ENCODE measurements at places on chromosomes 13 and 19. TPM values are rescaled to one million over a fixed set of nuclear protein-coding genes. Genes with fewer than 3 reads are reported as not detected.

GRCh38 chr19:1219786-1220476 lies 14.4 kb downstream of the STK11 start:
- no peaks in the 10 kb centered on the region for H3K27me3 ChIP-seq
- H3K36me3 ChIP-seq, result peaks cover 43% of the 10 kb centered on the region
- no peak overlapping the region for H3K27ac ChIP-seq
- no peak overlapping the region for H3K4me3 ChIP-seq
- DNase-seq, result no peak
- peaks cover 30% of the 10 kb centered on the region for H3K4me1 ChIP-seq

- no peak for DNase-seq
- peaks cover 6% of the 10 kb centered on the region for H3K4me1 ChIP-seq
- no peaks in the 10 kb centered on the region for H3K27me3 ChIP-seq
- peaks cover 7% of the 10 kb centered on the region for H3K36me3 ChIP-seq
Measured at GRCh38 chr19:5067678-5068077, 98.8 kb downstream of the KDM4B start.

DNA sequence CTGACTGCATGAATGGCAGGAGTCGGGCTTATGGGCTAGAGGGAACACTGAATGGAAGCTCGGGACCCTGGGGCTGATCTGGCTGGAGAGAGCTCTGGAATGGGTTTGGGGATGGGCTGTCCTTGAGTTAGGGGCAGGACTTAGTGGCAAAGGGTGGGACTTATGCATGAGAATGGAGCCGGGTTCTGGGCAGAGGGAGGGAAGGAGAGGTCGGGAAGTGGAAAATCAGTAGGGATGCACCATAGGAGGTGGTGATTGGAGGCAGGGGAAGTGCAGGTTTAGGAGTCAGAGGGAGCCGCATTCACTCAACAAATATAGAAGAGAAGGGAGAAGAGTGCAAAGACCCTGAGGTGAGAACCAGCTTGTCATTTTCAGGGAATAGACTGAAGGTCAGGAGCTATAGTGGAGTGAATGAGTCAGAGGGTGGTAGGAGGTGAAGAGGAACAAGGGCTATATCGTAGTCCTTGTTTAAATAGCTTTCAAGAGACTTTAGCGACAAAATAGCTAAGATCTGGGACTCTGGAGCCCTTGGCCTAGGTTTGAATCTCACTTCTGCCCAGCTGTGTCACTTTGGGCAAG lies 748 bp downstream of the RAB4B start:
- H3K27me3 ChIP-seq, result no peaks in the 10 kb centered on the region
- no peak for DNase-seq
- peaks cover 14% of the 10 kb centered on the region for H3K4me1 ChIP-seq
- H3K27ac ChIP-seq, result peak overlapping the region; percentile 88
- peak overlapping the region; percentile 63 for H3K4me3 ChIP-seq
- no peaks in the 10 kb centered on the region for H3K36me3 ChIP-seq

DNA sequence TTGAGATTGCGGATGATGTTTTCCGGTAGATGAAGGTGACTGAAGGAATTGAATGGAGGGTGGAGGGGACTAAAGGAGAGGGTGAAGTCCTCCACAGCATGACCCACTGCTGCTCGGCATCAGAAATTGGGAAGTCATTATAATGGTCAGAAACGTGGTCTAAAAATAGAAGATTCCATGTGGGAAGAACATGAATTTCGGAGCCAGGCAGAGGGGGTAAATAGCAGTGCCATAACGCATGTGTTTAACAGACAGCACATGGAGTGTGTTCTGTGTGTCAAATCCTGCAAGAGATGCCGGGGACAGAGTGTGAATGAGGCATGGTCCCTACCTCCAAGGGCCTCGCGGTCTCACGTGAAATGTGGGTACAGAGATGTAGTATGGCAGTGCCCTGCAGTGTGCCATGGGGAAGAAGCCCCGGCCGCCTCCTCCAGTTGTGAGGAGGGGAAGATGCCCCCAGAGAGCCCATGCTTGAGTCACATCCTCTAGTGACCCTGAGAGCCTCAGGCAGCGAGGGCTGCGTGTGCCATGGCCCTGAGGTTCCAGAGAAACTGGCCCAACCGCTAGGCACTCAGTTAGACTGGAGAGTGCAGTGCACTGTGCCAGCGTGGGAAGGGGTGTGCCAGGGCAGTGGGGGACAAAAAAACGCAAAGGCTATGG lies 106.1 kb downstream of the COL4A2 start:
- no peaks in the 10 kb centered on the region for H3K36me3 ChIP-seq
- DNase-seq, result peak; percentile 21
- peak overlapping the region; percentile 78 for H3K27ac ChIP-seq
- H3K27me3 ChIP-seq, result no peaks in the 10 kb centered on the region

DNA sequence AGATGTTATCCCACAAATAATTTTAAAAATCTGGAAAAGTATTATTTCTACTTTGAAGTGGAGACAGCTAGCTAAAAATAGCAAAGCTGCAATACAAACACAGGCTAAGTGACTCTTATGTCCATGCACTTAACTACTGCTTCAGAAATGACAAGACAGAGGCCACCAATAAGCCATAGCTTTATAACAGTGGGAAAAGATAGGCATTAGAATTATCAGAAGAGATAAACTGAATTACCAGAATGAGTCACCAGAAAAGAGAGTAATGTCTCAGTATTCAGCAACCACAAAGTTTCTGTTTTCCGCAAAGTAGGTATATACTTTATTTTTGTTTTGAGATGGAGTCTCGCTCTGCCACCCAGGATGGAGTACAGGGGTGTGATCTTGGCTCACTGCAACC lies 17.1 kb downstream of the CLN5 start:
- no peak overlapping the region for H3K4me3 ChIP-seq
- H3K4me1 ChIP-seq, result peaks cover 51% of the 10 kb centered on the region
- H3K36me3 ChIP-seq, result peaks cover 33% of the 10 kb centered on the region
- peak overlapping the region; percentile 84 for H3K27ac ChIP-seq
- DNase-seq, result peak; percentile 27

DNA sequence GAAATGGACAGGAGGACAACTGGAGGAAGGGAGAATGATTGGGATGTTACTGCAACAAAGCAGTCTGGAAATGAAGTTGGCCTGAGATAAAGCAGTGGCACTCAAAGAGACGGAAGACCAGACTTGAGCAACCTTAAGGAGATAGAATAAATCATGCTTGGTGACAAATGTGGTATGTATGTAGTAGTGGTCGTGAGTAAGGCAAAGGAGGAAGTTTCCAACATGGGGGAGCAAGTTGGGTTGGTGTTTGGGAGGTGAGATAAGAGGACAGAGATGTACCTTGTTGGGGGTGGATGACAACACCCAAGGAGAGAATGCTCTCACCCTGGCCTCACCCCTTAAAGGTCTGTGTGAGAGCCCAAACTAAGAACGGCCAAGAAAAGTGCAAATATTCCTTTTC lies 420.5 kb downstream of the DIAPH3 start:
- H3K4me3 ChIP-seq, result no peak overlapping the region
- H3K36me3 ChIP-seq, result no peaks in the 10 kb centered on the region
- no peak overlapping the region for H3K27ac ChIP-seq
- DNase-seq, result no peak

IGFL3 gene
- total RNA-seq, result not detected

DNA sequence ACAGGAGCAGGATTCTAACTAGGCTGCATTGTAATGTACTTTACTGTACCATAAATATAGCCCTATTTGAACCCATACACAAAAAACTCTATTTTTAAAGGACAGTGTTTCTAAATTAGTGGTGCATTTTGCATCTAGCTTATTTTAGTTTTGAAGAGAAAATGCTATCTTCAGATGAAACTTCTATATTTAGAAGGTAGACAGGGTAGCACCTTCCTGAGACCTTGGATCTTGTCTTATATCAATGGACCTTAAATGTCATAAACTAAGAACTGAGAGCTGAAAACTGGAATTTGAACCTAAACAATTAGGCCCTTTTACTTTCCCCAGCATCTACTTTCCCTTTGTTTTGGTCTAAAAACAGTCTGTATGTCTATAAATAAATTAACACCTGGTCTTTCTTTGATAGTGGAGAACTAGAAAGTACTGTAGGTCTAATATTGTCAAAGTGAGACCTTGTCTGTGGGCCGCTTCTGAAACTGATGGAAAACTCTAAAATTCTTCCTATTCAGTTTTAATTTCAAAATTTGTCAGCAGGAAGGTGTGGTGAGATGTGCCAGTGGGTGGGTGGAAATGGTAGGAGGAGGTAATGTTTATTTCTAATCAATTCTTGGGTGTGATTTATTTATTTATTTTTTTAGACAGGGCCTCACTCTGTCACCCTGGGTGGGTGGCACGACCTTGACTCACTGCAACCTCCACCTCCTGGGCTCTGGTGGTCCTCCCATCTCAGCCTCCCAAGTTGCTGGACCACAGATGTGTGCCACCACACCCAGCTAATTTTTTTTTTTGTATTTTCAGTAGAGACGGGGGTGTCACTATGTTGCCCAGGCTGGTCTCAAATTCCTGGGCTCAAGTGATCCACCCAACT lies 10.1 kb downstream of the COG3 start:
- no peaks in the 10 kb centered on the region for H3K27me3 ChIP-seq
- H3K4me1 ChIP-seq, result no peaks in the 10 kb centered on the region
- H3K4me3 ChIP-seq, result no peak overlapping the region
- H3K36me3 ChIP-seq, result peaks cover 5% of the 10 kb centered on the region
- DNase-seq, result no peak

PLIN4 gene
- total RNA-seq, result 5.9 TPM

DNA sequence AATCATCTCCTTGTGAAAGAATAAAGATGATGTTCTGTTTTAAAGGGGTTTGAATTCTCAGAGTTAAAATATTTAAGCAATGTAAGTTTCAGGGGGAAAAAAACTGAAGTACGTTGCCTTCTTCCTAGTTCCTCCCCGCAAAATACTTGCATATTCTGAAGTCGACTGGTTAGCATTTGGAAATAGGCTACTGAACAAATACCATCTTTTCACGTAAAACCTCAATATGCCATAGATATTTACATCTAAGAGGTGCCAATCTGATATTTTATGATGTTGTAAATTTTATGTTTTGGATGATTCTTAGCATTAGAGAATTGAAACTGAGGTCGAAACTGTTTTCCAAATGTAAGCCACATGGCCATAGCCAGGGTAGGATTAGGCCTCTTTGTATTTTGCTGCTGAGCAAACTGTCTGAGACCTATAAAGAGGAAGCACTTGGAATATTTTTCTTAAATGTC lies 138.3 kb downstream of the FLT1 start:
- no peak for DNase-seq
- H3K27ac ChIP-seq, result no peak overlapping the region
- H3K4me3 ChIP-seq, result no peak overlapping the region
- peaks cover 6% of the 10 kb centered on the region for H3K4me1 ChIP-seq

FGF21 gene
- total RNA-seq, result not detected

DNA sequence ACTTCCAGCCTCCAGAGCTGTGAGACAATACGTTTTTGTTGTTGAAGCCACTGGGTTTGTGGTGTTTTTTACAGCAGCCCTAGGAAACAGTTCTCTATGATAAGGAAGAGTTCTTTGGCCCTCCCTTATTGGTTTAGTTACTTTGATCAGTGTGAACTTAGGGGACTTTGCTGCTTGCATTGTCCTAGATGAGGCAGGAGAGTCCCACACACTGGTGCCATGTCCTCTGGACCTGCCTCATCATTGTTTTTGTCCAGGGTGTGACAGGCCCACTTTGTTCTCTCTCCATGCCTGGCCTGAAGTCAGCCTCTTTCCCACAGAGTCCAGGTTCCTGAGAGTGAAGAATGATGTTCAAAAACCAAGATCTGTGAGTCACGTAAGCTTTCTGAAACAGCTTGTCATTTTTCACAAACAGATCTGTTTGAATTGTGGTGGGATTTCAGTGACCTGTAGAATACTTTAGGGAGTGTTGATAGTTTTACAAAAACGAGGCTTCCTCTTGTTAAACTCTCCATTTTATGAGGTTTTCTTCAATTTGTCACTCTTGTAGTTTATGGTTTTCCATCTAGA lies 63.8 kb downstream of the ING1 start:
- H3K36me3 ChIP-seq, result no peaks in the 10 kb centered on the region
- no peaks in the 10 kb centered on the region for H3K27me3 ChIP-seq
- H3K27ac ChIP-seq, result no peak overlapping the region
- no peak for DNase-seq
- no peak overlapping the region for H3K4me3 ChIP-seq
- no peaks in the 10 kb centered on the region for H3K4me1 ChIP-seq

DNA sequence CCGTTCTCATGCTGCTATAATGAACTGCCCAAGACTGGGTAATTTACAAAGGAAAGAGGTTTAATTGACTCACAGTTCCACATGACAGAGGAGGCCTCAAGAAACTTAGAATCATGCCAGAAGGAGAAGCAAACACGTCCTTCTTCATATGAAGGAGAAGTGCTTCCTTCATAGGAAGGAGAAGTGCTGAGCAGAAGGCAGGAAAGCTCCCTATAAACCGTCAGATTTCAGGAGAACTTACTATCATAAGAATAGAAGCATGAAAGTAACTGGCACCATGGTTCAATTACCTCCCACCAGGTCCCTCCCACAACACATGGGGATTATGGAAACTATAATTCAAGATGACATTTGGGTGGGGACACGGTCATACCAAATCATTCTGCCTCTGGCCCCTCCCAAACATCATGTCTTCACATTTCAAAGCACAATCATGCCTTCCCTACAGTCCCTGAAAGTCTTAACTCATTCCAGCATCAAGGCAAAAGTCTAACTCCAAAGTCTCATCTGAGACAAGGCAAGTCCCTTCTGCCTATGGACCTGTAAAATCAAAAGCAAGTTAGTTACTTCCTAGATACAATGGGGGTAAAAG lies 10.6 kb downstream of the ACOD1 start:
- no peaks in the 10 kb centered on the region for H3K36me3 ChIP-seq
- H3K27me3 ChIP-seq, result no peaks in the 10 kb centered on the region
- H3K27ac ChIP-seq, result no peak overlapping the region
- H3K4me3 ChIP-seq, result no peak overlapping the region
- H3K4me1 ChIP-seq, result no peaks in the 10 kb centered on the region
- DNase-seq, result no peak

DNA sequence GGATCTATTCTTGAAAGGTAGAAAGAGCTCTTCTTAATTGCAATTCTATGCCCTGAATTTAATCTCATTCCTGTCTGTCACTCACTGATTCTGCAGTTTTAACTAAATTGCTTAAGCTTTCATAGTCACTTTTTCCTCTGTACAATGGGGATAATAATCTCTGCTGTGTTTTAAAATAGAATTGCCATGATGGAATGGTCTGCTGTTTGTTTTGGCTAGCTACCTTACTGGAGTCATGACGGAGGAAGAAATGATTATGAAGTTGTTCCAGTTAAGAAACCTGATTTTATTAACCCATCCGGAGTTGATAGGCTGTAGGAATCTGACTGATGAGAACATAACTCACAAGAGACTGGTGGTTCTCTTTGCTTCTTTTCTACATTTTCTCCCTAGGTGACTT lies 54.9 kb upstream of the ITM2B start:
- no peak overlapping the region for H3K4me3 ChIP-seq
- no peak overlapping the region for H3K27ac ChIP-seq
- no peak for DNase-seq
- no peaks in the 10 kb centered on the region for H3K4me1 ChIP-seq
- no peaks in the 10 kb centered on the region for H3K27me3 ChIP-seq

- H3K4me1 ChIP-seq, result no peaks in the 10 kb centered on the region
- no peak for DNase-seq
- no peak overlapping the region for H3K4me3 ChIP-seq
- no peaks in the 10 kb centered on the region for H3K36me3 ChIP-seq
Measured at GRCh38 chr13:79660361-79660760, 179.4 kb downstream of the NDFIP2 start.

GRCh38 chr13:114161644-114162532 lies 17.2 kb upstream of the CFAP97D2 start:
- DNase-seq, result no peak
- no peaks in the 10 kb centered on the region for H3K36me3 ChIP-seq
- no peak overlapping the region for H3K27ac ChIP-seq
- H3K4me1 ChIP-seq, result peaks cover 7% of the 10 kb centered on the region

All from thyroid gland (tissue), 4 donors.